ENCODE measurements at places on chromosomes 5 and 9. TPM values are rescaled to one million over a fixed set of nuclear protein-coding genes. Genes with fewer than 3 reads are reported as not detected.

DNA sequence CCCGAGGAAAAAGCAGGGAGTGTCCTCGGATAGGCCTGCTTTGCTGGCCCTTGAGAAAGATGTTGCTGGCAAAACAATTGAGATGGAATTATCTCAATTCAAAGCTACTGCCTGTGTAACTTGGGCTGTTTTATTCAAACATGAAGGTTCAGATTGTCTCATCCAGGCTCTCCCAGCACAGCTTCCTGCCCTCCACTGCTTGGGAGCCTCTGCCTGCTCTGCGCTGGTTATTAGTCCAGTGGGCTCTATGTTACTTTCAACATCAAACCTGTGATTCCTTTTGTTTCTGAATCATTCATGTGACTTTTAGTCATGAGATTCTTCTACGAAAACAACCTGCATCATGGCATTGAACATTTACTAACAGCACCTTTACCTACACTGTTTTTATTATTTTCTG, 123.2 kb downstream of the SNCAIP start:
- DNase-seq = no peak

GRCh38 chr5:180742727-180743126, 2.9 kb upstream of the OR2Y1 start:
- DNase-seq = no peak

- no peak for DNase-seq
These were observed 302.8 kb downstream of the EBF1 start for GRCh38 chr5:158796812-158797497.

GRCh38 chr5:79973511-79973910, 17.6 kb downstream of the MTX3 start:
- DNase-seq = no peak

Gene CARTPT
- polyA plus RNA-seq = not detected

Gene RGMB
- polyA plus RNA-seq = 49.6 TPM

GRCh38 chr9:5773324-5773999, 59.5 kb downstream of the ERMP1 start:
- DNase-seq = no peak

Gene SHISAL2B
- polyA plus RNA-seq = 0.41 TPM

Gene MYOT
- polyA plus RNA-seq = 256 TPM

- peak; percentile 73 for DNase-seq
These were observed 81.3 kb downstream of the STK10 start for GRCh38 chr5:172106511-172107356.

Gene ORM2
- polyA plus RNA-seq = not detected

DNA sequence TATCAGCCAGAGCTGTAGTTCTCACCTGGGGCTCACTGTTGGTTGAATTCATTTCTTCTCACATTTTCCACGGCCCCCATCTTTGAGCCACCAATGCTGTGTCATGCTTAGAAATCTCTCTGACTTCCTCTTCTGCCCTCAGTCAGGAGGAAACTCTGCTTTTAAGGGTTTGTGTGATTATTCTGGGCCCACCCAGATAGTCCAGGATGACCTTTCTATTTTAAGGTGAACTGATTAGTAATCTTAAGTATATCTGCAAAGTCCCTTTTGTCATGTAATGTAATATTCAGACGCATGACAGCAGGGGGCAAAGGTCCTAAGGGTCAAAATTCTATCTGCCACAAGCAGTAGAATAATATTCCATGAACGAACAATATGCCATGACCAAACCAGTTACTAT, 88.4 kb downstream of the AK8 start:
- DNase-seq = no peak

GRCh38 chr5:103645816-103646215, 83.2 kb upstream of the NUDT12 start:
- no peak for DNase-seq

DNA sequence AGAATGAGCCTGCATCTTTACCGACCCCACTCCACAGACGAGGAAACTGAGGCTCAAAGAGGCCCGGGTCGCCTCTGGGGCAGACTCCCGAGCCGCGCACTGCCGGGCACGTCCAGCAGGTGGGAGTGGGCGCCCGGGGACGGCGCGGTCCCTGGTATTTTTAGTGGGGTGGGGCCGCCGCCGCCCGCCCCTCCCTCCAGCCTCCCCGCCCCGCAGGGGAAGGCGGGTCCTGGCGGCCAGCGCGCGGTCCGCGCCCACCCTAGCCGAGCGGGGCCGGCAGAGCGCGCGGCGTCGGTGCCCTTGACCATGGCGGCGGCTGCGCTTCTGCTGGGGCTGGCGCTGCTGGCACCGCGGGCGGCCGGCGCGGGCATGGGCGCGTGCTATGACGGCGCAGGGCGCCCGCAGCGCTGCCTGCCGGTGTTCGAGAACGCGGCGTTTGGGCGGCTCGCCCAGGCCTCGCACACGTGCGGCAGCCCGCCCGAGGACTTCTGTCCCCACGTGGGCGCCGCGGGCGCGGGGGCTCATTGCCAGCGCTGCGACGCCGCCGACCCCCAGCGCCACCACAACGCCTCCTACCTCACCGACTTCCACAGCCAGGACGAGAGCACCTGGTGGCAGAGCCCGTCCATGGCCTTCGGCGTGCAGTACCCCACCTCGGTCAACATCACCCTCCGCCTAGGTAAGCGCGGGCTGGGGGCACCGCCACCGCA, at the start of gene LAMC3:
TSS of gene LAMC3 (plus strand) at position 266 of the 710 bp plus-strand sequence. CDS start at position 307, 41 bp downstream.
- DNase-seq = no peak

GRCh38 chr5:135973323-135974020, 18.7 kb upstream of the LECT2 start:
- no peak for DNase-seq

Gene JMY
- 11.3 TPM for polyA plus RNA-seq

GRCh38 chr5:108516785-108517184, 134.9 kb upstream of the FBXL17 start:
- DNase-seq = no peak
